Stimulated activated CD4-positive, alpha-beta T cell treated with anti-CD3 and anti-CD28 coated beads, TNF-alpha, amount 100 ng/mL, for 4 hours (primary cell): ENCODE measurements at places on chromosomes 4 and X.
A peak's percentile ranks its signal among the peaks of the same experiment; 100 is the strongest.

DNA sequence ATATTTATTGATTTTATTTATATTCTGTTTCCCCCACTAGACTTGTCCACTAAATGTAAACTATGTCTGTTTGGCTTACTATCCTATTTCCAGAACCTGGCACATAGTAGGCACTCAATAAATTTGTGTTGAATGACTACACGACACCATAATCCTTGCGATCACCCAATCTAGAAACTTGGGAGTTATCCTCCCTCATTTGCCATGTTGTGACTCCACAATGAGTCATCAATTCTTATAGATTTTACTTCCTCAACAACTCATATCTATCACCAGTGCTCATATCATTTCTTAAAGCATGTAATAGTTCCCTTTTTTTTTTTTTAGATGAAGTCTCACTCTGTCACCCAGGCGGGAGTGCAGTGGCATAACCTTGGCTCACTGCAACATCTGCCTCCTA is 39.9 kb upstream of the VAMP7 start:
- no peak for DNase-seq

GRCh38 chr4:16461362-16461761 is 235.1 kb upstream of the TAPT1 start:
- no peak for DNase-seq

- no peak for DNase-seq
These were observed 6.4 kb upstream of the VAMP7 start for GRCh38 chrX:155874571-155875244.

GRCh38 chr4:127788517-127788916 is 6.4 kb downstream of the HSPA4L start:
- DNase-seq = no peak

GRCh38 chr4:182478475-182478874 is 235.3 kb downstream of the TENM3 start:
- no peak for DNase-seq

- DNase-seq = no peak
These were observed 15.4 kb upstream of the TBC1D19 start for GRCh38 chr4:26568446-26568994.

DNA sequence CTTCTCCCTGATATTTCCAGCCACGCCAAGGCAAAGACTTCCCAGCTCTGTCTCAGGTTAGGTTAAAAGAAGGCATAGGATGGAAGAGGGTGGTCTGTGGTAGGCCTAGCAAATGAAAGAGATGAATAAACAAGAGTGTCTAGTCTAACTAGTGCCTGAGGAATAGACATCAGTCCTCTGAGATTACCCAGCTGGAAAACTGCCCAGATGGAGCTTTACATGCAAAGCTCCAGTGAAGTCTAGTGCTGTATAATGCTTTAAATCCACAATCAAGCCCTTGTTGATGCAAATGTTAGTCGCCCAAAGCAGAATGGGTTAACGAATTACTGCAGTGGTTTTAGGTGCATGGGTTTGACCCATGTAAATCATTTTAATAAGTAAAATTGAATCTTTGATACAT is 24.8 kb upstream of the GUCY1B1 start:
- DNase-seq = no peak

DNA sequence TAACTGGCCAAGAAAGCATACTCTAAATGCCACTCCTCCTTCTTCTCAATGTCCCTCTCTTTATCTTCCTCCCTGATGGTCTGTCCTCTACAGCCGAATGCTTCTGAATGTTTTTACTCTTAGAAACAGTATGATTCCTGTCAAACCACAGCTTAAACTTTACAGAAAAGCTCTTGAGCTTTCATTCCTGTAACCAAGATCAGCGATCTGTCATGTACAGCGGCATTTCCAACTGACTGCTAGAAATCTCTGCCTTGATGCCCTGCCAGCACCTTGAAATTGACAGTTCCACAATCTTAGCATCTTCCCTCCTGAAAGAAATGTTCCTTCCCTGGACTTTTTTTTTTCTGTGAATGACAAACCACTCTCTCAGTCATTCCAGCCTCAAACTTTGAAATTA is 11.5 kb upstream of the GATB start:
- no peak for DNase-seq

DNA sequence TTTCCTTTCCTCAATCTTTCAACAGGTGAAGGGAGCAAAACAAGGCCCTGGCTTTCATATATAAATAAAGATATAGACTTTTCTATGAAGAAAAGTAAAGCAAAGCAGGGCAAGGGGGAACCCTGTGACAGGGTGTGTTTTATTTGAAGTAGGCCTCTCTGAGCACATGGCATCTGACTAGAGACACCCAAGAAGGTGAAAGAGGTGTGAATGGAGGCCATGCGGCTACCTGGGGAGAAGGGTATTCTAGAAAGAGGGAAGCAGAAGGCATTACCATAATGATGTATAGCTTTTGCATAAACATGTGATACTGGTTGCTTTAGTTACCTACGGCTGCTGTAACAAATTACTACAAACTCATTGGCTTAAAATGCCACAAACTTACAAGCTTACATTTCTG is 75.8 kb downstream of the DHX15 start:
- DNase-seq = no peak

GRCh38 chr4:76527666-76528065 is 92.6 kb downstream of the SHROOM3 start:
- no peak for DNase-seq

- DNase-seq = no peak
These were observed 1212.4 kb downstream of the PCDH18 start for GRCh38 chr4:136319789-136320464.

DNA sequence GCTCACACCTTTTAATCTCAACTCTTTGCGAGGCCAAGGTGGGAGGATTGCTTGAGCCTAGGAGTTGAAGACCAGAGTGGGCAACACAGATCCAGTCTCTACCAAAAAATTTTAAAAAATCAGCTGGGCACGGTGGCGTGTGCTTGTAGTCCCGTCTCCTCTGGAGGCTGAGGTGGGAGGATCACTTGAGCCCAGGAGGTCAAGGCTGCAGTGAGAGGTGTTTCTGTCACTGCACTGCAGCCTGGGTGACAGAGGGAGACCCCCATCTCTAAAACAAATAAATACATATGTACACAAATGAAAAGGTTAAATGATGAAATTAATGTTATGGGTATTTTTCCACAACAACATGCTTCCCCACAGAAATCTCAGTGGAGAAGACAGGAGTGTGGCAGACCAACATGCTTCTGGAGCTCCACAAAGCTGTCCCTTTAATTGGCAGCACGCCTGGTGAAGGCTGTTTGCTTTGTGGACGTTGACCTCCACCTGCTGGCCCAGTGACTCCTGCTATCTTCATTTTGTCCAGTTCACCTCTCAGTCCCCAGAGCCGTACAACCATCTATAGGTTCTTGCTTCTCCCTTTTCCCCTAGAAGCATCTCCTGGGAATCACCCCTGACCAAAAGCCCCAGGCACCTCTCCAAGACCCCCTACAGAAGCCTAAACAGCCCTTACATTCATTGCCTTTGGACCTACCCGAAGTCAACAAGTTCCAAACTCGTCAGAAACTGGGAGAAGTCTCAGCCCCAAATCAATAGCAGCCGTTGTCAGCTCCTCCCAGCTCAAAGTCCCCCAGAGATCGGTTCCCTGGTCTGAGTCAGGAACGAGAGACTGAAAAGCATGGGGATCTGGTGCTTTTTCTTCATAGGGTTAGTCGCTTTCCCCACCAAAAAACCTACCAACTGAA is 36.4 kb upstream of the CD99 start:
- DNase-seq = no peak

DNA sequence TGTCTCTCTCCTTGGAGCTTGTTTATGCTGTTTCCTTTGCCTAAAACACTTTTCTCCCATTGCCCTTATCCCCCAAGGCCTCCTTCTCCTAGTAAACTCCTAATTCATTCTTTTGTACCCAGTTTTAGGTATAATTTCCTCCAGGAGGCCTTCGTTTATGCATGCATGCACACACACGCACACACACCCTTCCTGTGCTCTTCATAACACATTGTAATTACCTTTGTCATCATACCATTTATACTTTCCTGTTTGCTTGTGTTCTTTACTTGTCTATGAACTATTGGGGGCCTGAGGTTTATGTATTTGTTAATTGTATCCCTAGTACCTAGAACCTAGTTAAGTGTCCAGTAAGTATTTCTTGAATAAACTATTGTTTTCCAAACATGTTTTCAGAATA is 45.5 kb downstream of the XIAP start:
- DNase-seq = no peak

- no peak for DNase-seq
These were observed 434.9 kb downstream of the GPM6A start for GRCh38 chr4:175377203-175377602.

DNA sequence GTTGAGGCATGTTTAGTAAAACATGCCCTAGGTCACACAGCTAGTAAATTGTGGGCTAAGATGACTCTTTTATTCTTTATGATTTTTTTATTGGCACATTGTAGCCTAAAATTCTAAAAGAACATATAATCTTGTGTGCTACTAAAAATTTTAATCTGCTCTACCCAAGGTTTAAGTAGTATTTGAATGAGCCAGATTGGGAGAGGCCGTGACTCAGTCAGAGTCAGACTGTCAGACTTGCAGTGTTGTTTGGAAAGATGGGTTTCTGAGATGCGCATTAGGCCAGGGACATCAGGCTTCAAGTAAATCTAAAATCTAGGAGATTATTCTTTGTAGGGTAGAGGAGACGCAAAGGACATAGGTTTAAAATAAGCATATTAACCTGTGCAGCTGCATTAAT is 30.7 kb upstream of the TMPRSS11E start:
- DNase-seq = no peak

DNA sequence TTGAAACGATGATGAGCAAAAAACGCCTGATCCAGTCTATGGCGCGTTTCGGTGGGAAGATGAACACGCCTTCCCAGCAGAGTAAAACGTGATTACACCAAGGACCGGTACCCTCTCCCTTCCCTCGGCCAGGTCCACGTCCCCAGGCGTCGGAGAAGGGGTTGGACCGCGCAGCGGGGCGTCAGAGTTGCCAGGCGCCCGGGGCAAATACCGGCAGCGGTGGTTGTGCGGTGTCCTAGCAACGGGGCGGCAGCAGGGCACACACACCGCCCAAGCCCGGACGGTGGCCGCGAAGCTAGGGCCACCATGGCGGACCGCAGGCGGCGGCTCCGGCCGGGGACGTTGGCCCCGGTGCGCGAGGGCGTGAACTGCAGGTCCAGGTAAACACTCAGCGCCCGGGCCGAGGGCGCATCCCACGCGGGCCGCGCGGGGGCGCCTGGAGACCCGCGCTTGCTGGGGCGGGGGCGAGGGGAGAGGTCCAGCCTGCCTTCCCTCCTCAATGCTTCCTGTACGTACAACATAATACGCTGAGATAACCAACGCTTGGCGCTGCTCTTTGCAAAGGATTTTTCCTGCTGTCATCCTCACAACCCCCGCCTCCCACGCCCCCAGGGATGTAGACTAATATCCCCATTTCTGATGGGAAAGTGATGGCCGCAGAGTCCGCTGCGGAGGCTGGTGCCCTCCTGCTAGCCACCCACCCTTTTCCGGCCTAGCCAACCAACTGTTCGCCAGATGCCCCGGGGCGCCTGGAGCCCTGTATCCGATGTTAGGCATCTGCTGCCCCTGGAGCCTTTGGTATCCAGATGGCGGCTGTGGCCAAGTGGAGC is at the start of gene FAM47E:
Gene FAM47E (plus strand): TSS at position 281 of the 830 bp plus-strand sequence. CDS start 26 bp downstream, at position 307.
- peak; percentile 4 for DNase-seq

- DNase-seq = no peak
These were observed 251.8 kb downstream of the ADGRL3 start for GRCh38 chr4:61451935-61452334.

DNA sequence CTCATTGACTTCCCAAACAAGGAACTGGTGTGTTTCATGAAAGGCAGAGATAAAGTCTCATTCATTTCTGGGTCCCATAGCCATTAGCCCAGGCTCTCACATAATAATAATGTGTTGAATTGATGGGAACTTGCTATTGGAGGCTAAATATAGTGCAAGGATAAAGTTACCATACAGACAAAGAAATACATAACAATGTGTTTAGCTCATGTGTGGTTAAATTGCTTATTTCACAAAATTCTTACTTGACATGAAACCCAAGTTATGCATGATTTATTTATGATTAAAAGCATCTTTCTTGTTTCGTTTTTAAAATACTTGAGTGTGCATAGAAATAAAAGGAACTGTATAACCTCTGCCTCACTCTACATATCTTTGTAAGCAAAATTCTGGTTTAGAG is 37.3 kb upstream of the LPAR4 start:
- DNase-seq = no peak

- no peak for DNase-seq
These were observed 12.6 kb downstream of the TRPC5OS start for GRCh38 chrX:111888600-111888999.

DNA sequence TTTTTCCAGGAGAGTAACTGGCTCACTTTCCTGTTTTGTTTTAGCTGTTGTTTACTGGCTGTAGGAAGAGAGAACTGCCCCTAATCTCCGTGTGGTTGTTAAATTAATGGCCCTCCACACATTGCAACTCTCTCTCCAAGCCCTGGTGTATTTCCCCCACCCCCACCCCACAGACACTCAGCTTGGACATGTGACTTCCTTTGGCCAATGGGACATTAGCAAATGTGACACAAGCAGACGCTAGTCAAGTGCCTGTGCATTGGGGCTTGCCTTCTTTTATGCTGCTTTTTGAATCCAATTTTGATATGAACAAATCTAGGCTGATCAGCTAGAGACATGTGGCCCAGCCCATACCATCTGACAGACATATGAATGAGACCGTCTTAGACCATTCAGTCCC is 59.6 kb upstream of the TAB3 start:
- no peak for DNase-seq

DNA sequence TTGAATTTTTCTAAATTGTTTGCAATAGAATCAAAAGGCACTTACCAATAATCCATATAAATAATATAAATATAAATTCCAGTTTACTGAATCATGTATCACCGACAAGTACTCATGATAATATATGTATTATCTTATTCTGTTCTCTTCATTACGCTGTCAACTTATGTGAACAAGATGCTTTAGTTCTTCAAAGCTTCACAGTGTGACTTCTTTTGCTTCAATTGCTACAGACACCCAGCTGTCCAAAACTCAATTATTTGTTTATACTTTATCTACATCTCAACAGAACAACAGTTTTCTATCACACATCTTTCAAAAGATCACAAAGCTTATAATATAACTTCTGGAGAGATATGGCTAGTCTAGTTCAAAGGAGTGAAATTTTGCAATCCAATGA is 1499.9 kb upstream of the PCDH10 start:
- no peak for DNase-seq

DNA sequence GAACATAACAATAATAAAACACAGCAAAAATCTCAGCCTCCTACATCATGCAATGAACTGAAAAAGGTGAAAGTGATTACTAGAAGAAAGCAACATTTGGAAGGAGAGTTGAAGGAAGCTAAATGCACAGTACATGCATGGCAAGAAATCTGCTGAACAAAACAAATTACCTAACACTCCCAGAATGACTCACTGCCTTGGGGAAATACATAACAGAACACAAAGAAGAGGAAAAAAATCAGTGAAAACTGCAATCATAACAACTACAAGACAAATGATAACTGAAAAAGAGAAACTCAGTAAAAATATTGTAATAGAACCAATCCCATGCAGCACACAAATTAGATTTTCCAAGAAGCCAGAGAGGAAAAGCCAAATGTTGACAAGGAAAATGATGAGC is 1513.2 kb downstream of the ARAP2 start:
- no peak for DNase-seq

GRCh38 chr4:124948976-124949597 is 236.6 kb upstream of the ANKRD50 start:
- no peak for DNase-seq
